ENCODE measurements at places on chromosomes 1 and 21. TPM values are rescaled to one million over a fixed set of nuclear protein-coding genes. Genes with fewer than 3 reads are reported as not detected.

The GJA5 gene
- polyA plus RNA-seq = 57.1 TPM

The MAP3K21 gene
- polyA plus RNA-seq = 0.25 TPM

The SRGAP2B gene
- 5.9 TPM for polyA plus RNA-seq

The TMEM82 gene
- polyA plus RNA-seq = not detected

The CRP gene
- 0.18 TPM for polyA plus RNA-seq
